ENCODE measurements at places on chromosomes 7 and 10.

GRCh38 chr10:69709366-69709941 lies 79.4 kb downstream of the FAM241B start:
- no peak for DNase-seq

GRCh38 chr7:50954716-50955115 lies 172.0 kb upstream of the GRB10 start:
- DNase-seq = no peak

- DNase-seq = no peak
These were observed 67.2 kb upstream of the AUTS2 start for GRCh38 chr7:69531050-69531449.

- no peak for DNase-seq
These were observed 132.0 kb downstream of the RPS24 start for GRCh38 chr10:78165617-78166016.

GRCh38 chr10:47047577-47048525 lies 136.6 kb downstream of the PTPN20 start:
- peak; percentile 62 for DNase-seq

DNA sequence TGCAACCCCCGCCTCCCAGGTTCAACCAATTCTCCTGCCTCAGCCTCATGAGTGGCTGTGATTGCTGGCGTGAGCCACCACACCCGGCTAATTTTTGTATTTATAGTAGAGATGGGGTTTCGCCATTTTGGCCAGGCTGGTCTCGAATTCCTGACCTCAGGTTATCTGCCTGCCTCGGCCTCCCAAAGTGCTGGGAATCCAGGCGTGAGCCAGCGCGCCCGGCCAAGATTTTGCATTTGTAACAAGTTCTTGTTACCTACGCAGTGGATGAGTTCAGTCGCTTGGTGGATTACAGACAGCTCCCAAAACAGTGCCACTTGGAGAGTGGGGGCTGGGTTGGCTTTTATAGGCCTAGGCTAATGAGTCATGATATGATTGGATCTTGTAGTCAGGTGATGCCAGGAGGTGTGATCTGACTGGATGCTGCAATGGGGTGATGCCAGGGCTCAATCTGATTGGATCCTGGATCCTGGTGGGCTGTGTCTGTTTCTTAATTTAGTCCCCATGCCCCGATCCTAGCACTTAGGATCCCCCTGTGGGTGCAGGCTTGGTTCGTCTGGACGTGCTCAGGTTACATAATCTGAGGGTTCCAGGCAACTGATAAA lies 20.3 kb downstream of the SBDS start:
- DNase-seq = no peak

DNA sequence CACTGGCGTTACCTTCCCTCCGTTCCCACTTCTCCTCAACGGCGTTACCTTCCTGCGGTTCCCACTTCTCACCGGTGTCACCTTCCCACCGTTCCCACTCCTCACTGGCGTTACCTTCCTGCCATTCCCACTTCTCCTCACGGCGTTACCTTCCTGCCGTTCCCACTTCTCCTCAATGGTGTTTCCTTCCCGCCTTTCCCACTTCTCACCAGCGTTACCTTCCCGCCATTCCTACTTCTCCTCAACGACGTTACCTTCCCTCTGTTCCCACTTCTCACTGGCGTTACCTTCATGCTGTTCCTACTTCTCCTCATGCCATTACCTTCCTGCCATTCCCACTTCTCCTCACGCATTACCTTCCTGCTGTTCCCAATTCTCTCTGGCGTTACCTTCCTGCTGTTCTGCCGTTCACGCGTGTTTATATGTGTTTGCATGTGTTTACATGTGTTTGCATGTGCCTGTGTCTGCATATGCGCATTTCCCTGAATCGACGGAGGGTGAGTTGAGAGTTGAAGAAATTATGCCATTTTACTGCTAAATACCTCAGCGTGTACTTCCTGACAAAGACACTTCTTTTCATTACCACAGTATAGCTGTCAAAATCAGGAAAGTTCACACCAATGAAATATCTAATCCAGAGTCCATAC lies 23.2 kb upstream of the CFAP46 start:
- no peak for DNase-seq

DNA sequence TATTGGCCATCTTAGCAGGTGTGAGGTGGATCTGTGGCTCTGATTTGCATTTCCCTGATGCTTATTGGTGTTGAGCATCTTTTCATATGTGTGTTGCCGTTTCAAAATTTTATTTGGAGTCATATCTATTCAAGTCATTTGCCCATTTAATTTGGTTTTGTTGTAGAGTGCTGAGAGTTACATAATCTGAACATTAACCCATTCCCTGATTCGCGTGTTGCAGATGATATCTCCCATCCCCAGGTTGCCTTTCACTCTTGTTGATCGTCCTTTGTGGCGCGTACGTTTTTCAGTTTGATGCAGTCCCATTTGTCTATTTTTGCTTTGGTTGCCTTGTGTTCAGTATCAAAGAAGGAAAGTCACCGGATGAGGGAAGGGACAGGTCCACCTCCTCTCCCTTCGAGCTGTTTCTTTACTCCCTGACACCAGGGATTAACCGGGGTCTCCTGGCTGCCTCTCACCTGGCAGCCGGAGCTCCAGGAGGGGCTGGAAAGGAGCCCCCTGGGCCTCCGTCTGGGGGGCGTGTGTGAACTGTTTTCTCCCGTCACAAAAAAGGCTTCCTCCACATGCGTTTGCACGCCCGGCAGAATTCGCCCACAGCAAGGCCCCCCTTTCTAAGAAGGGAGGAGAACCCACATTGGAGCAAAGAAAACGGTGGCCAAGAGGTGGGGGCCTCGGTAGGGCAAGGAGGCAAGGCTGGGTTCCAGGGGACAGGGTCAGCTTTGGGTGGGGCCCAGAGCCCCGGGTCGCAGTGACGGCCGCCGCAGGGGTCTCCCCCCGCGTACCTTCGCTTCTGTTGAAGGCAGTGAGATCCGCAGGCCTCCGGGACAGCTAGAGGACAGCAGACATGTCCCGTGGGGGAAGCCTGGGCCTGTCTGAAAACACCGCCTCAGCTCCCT lies 8.3 kb downstream of the MNX1 start:
- no peak for DNase-seq

DNA sequence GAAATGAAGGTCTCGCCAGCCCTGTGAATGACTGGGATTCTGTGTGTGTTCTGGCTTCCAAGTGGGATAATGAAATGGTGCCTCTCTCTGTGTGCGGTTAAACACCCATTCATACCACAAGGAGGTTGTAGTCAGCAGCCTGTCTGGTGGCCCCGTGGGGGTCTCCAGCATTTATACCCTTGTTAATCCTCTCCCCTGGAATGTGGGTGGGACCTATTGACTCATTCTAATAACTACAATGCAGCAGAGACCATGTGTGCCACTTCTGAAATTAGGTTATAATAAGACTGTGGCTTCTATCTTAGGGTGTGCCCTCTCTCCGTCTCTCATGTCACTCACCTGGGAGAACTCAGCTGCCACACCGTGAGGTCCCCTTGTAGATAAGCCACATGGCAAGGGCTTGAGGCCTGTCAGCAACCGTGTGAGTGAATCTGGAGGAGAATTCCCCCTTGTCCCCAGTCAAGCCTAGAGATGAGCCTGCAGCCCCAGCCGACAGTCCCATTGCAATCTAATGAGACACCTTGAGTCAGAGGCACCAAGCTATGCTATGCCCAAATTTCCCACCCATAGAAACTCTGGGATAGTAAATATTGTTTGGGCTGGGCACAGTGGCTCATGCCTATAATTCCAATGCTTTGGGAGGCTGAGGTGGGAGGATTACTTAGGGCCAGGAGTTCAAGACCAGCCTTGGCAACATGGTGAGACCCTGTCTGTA lies 106.8 kb downstream of the GALNT17 start:
- DNase-seq = no peak

- DNase-seq = no peak
These were observed 101.6 kb upstream of the PLXNA4 start for GRCh38 chr7:132677918-132678317.

DNA sequence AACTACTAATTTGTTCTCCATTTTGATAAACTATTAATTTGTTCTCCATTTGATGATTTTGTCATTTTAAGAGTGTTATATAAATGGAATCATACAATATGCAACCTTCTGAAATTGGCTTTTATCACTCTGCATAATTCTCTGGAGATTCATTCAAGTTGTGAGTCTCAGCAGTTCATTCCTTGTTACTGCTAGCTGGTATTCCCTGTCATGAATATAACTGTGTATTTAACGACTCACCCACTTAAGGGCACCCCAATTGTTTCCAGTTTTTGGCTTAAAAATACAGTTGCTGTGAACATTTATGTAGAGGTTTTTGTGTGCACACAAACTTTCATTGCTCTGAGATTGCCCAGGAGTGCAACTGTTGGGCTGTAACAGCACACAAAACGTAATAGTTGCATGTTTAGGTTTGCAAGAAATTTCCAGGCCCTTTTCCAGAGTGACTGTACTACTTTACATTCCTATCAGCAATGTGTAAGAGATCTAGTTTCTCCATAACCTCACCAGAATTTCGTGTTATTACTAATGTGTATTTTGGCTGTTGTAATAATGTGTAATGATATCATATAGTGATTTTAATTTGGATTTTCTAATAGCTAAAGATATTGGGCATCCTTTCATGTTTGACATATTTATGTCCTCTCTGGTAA lies 153.2 kb upstream of the ADCY1 start:
- no peak for DNase-seq

DNA sequence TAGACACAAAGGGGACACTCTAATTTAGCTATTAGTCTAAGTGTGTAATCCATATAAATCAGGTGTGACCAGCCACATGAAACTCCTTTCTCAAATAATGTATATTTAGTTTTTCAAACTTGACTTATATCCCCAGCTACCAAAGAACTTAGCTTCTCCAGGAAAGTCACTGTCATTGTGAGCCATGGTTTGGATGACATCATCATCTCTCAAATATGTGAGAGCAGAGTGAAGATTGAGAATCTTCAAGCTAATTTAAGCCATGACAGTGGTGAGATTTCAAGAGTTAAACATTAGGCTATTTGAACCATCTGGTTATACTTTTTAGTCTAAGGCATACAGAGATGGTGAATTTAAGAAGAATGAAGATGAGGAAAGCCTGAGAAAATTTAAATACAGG lies 1165.6 kb downstream of the CNTNAP2 start:
- DNase-seq = no peak

DNA sequence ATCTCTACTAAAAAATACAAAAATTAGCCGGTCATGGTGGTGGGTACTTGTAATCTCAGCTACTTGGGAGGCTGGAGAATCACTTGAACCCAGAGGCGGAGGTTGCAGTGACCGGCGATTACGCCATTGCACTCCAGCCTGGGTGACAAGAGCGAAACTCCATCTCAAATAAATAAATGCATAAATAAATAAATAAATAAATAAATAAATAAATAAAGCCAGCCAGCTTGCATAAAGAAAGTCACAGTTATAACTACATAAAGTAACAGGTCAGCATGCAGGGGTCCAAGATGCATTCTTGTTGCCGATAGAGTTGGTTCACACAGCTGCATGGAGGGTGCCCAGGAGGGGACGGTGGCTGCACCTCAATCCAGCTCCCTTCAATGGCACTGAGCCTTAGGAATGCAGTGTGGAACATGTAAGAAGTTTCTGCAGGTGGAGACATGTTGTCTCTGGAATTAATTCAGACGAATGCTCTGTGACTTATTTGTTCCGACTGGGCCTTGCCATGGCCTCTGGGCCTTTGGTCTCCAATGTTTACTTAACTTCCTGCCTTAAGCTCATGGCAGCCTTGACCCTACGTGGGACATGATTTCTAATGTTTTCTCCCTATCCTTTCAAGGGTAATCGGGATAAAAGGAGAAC lies 159.6 kb upstream of the PRKCQ start:
- no peak for DNase-seq

DNA sequence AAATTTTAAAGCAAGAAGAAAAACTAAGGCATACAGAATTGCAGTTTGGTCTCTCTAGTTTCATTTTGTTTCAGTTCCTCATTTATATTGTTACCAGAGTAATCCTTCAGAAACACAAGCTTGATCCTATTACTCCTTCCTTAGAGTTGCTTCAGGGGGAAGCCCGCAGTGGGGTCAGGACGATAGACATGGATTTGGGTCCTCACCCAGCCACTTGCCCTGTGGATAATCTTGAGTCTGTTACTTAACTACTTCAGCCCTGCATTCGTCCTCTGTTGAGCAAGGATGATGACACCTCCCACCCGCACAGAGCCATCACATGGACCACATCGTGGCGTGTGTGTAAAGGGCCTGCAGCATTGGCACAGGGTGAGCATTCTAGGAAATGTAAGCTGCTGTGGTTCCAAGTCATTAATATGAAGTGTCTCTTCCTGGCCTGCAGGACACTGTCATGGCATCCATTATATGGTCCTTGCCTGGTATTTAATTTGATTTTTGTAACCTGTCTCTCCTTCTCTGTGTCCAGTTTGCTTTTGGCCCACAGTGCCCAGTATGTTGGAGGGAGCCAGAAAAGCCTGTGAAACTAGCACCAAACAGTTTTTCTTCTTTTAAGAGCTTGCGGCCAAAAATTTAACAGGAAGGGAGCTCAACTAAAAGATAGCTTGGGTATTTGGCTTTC lies 111.2 kb downstream of the EEPD1 start:
- no peak for DNase-seq

All from activated T-helper 1 cell treated with Interleukin-2 at 50 U/mL for 16 hours (primary cell).